ENCODE measurements at places on chromosomes 11 and 22.

- DNase-seq: no peak
Measured at GRCh38 chr22:42180349-42180842, 49.8 kb upstream of the CYP2D6 start.

DNA sequence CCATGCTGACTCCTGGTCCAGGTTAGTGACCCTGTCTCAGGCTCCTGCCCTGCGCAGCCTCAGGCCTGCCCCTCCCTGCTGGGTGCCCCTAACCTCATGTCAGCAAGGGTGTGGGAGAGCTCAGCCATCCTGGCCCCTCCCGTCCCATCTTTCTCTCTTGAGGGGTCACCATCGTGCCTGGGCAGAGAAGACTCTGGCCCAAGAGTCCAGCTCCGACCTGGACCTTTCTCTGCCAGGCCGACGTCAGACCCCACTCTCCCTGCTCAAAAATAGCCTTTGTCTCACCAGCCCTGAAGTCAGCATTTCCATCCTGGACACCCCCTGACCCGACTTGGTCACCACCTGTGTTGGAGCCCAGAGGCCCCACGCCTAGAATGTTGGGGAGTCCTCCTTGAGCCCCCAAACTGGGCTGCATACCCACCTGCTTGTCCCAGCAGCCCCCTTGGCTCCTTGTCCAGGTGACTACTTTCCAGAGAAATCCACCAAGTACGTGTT is 4.9 kb downstream of the SCGB1C1 start:
- no peak for DNase-seq

DNA sequence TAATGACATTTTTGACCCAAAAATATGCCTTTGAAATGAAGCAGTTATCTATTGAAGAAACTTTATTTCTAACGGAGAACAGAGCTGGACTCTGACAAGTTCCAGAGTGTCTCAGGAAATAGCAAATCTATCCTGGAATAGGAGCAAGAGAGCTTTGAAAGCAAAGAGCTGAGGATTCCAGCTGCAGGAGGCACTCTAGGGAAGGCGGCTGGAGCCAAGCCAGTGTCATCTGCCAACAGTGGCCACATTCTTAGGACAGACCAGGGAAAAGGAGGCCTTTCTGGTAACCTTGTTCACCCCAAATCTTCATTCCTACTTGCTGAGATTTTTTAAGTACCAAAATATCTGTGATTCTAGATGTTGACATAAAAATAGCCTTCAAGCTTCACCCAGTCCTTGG is 493.5 kb upstream of the B3GAT1 start:
- no peak for DNase-seq

- no peak for DNase-seq
Measured at GRCh38 chr11:20080032-20080685, 80.1 kb downstream of the DBX1 start.

DNA sequence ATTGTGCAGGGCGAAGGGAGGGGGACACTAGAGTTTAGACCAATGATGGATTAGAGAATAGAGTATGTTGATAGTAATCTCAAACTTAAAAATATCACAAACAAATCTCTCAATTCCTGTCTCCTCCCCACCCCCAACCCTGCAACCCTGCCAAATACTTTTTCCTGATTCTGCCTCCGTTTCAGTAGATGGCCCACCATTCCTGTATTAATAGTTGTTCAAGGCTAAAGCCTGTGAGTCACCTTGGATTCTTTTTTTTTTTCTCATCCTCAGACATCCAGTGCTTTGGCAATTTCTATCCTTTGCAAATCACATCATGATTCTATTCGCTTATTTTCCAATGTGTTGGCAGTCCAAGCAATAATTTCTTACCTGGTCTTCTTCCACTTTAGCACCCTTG is 207.9 kb downstream of the DYNC2H1 start:
- DNase-seq: no peak

- DNase-seq: no peak
Measured at GRCh38 chr11:69368119-69368880, 74.3 kb downstream of the MYEOV start.

DNA sequence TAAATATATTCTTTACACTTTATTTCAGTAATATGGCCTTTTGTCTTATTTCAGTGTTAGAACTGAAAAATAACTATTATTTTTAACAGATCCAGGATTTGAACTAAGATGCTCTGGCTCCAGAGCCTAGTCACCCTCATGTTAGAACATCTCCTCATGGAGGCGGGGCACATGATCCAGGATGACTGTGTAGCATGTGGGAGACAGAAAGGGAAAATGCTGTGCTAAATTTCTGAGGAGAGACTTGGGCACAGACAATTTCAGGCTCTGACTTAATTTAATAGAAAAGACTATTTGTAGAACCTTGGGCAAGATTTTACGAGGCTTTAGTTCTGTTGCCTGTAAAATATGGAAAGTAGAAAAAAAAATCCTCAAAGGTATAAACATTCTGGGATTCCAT is 24.1 kb downstream of the CTSC start:
- no peak for DNase-seq

DNA sequence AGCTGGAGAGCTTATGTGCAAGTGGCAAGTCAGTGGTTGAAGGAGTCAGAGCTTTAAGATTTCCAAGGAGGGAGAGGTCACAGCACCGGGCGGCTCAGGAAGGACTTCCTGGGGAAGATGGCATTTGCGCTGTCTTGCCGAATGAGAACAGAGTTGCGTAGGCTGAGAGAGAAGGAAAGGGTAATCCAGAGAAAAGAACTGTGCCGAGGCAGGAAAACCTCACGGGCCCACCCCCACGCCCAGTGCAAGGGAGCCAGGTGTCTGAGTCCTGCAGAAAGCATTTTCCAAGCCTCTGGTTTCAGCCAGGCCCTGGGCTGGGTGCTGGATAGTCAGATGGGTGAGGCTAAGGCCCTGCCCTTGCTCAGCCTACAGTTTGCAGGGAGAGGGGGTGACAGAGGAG is 3.2 kb upstream of the AP1B1 start:
- no peak for DNase-seq

- DNase-seq: no peak
Measured at GRCh38 chr22:24185501-24186351, 4.4 kb downstream of the SUSD2 start.

DNA sequence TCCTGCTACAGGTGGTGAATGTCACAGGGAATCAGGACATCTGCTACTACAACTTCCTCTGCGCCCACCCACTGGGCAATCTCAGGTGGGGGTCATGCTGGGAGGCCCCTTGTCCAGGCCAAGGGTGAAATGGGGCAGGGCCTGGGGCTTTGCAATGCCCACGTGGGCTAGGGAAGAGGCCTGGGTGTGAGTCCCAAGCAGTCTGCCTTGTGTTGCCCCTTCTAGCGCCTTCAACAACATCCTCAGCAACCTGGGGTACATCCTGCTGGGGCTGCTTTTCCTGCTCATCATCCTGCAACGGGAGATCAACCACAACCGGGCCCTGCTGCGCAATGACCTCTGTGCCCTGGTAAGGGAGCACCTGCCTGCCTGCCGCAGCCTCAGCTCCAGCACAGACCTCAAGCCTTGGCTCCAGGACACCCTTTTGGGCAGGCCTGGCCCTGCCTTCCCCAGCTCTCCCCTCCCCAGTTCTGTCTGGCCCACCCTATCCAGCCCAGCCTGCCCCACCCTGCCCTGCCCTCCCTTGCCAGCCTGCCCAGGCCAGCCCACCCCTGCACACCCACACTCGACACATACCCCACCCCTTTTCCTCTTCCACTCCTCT is 9.1 kb upstream of the TAGLN start:
- no peak for DNase-seq

DNA sequence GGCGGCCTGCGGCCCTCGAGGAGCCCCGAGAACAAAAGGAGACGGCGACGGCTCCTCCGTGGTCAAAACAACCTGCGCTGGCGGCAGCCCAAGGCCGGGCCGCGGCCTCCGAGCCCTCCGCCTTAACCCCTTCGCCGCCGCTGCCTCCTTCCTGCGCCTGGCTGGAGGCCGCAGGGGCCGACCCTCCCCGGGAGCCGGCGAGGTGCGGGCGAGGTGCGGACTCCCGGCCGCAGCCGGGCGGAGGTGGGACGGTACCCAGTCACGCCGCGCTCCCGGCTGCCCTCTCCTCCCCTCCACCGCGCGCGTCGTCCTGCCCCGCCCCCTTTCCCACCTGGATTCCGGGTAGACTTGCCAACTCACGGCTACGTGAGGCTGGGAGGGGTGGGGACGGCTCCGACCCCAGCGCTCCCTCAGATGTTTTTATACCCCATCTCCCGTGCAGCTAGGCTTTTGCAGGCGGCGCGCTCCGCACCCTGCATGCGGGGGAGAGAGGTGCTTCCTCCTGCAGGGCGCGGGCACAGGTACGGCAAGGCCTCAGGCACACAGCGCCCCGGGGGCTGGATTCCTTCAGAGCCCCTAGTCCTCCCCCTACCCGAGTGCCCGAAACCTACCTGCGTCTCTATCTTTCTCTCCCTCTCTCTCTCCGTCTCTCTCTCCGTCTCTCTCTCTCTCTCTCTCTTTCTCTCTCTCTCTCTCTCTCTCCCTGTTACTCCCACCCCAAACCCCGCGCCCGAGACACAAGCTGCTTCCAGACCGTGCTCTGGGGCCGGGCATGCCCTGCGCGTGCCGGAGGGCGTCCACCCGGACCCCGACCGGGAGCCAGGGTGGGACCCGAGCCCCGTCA is 2.0 kb downstream of the PDGFB start:
- DNase-seq: peak; percentile 54

DNA sequence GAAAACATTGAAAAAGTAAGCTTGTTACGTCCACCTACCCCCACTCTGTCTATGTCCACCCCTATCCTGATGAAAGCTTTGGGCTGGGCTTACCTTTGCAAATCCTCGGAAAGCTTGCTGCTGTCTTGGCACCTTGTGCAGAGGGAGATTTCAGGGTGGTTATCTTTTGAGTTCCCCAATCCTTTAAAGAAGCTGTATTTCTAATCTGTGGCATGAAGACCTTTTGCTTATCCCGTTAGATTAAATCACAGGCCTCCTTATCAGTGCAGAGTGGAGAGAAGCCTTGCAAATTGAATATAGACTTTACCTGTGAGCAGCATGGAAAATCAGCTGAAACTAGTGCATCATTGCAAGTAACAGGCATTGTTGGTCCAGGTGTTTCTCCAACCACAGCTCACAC is 580.6 kb upstream of the ANO5 start:
- DNase-seq: no peak

GRCh38 chr22:21975273-21975672 is 7.3 kb downstream of the TOP3B start:
- no peak for DNase-seq

GRCh38 chr22:32417906-32418305 is 5.9 kb upstream of the RTCB start:
- no peak for DNase-seq

GRCh38 chr11:45290586-45290985 is 4.4 kb upstream of the SYT13 start:
- no peak for DNase-seq

- peak; percentile 49 for DNase-seq
Measured at GRCh38 chr22:36279219-36279666, 26.3 kb downstream of the APOL1 start.

DNA sequence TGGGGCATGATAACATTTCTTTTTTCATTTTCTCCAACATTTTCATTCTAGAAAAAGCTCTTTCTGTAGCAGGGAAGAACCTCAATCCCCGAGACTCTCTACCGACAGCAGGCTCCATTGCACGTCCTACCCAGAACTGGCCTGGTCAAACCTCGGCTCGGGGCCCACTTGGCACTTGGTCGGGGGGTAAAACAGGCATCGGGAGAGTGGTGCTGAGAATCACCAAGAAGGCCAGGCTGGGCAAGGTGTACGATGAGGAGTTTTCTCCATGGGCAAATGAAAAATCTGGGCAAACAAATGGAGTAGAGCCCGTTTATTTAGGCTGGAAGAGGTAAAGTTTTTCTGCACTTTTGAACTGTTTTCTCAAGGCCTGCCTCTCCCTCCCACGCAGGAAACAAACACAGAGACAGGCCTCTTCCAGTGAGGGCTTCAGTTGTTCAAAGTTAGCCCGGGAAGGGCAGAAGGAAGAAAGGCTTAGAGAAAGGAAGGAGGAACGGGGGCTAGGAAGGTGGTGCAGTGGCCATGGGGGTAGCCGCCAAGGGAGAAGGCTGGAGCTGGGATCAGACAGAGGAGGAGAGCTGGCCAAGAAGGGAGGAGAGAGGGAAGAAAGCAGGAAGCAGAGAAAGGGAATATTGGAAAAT is 87.6 kb downstream of the ETS1 start:
- DNase-seq: no peak

DNA sequence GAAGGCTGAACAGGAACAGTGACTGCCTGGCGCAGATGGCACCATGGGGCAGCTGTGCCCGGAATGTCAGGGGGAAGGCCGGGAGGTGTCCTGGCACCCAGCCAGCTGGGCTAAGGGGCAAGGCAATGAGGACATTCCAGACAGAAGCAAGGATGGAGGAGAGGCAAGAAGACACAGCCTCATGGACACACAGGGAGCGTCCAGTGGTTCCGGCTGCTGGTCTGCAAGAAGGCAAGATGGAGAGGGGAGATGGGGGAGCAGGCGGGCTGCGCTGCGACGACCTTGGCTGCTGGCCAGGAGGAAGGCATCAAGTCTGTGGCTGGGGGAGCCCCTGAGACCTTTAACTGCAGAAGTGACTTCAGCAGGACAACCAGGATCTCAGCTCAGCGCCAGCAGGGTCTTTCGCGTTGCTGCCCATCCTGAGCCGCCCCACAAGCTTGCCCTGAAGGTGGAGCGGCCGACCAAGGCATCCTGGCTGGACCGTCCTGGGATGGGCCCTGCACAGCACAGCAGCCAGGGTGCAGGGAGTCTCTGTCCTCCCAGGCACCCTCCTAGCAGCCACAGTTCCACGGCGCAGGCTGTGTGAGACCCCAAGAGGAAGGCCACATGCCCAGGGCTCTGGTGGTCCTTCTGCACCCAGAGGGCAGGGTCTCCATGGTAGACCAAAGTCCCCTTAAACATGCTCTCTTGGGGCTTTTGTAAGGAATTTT is 531.7 kb downstream of the BRD1 start:
- DNase-seq: no peak

- peak; percentile 33 for DNase-seq
Measured at GRCh38 chr11:73570415-73571114, 27.3 kb downstream of the FAM168A start.
